ENCODE measurements at places on chromosomes 4 and X.
A peak's percentile ranks its signal among the peaks of the same experiment; 100 is the strongest.

GRCh38 chr4:142983065-142983464, 137.0 kb upstream of the INPP4B start:
- no peak for DNase-seq

DNA sequence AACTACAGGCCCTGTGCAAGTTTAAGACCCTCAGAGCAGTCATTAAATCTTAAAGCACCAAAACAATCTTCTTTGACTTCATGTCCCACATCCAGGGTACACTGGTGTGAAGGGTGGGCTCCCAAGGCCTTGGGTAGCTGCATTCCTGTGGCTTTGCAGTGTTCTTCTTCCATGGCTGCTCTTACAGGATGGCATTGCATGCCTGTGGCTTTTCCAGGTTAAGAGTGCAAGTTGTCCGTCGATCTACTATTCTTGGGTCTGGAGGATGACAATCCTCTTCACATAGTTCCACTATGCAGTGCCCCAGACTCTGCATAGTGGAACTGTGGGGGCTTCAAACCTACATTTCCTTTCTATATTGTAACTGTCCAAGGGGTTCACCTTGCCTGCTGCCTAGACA, 494.5 kb downstream of the CFAP47 start:
- DNase-seq: no peak

DNA sequence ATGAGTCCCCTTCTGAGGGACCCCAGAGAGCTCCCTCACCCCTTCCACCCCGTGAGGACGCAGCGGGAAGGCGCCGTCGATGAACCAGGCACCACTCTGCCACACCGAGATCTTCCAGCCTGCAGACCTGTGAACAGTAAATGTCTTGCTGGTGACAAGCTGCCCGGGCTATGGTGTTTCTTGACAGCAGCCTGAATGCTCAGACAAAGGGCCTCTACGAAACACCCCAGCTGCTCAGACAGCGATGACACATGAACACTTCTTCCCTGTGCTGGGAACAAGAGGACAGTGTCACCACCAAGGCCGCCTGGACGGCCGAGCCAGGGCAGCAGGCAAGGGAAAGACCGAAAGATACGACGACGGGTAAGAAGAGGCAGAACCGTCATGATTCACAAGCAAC, 30.6 kb upstream of the GTPBP6 start:
- no peak for DNase-seq

- DNase-seq: no peak
Observed at GRCh38 chr4:6262847-6263487, 6.7 kb upstream of the WFS1 start.

DNA sequence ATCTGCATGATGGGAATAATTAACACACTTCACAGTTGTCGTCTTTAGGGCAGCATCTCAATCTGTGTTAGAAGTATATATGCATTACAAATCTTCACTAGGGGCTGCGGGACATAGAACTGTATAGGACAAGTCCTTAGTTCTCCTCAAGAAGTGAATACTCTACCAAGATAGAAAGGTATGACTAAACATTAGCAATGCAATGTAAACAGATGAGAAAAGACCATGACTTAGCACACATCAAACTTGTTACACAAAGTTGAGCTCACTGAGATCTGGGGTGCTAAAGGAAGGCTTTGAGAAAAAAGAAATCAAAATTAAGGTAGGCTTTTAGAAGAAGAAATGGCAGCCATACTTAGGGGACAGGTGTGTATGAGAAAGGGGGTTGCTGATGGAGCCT, 182.1 kb upstream of the MAP3K15 start:
- no peak for DNase-seq

DNA sequence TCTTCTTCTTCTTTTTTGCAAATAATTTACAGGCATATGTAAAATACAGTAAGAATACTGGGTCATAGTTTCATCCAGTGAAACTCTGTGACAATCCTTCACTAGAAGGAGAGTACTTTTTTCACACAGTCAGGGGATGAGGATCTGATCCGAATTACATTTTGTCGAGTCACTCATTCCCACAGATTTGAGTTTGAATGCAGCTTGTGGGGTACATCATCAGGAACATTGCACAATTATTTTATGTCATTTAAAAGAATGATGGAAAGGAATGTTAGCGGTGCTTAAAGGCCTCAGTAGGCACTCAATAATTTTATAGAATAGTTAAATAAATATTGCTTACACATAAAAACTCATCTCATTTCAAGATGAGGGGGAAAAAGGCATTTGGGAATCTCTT, 88.6 kb downstream of the CHRNA9 start:
- no peak for DNase-seq

DNA sequence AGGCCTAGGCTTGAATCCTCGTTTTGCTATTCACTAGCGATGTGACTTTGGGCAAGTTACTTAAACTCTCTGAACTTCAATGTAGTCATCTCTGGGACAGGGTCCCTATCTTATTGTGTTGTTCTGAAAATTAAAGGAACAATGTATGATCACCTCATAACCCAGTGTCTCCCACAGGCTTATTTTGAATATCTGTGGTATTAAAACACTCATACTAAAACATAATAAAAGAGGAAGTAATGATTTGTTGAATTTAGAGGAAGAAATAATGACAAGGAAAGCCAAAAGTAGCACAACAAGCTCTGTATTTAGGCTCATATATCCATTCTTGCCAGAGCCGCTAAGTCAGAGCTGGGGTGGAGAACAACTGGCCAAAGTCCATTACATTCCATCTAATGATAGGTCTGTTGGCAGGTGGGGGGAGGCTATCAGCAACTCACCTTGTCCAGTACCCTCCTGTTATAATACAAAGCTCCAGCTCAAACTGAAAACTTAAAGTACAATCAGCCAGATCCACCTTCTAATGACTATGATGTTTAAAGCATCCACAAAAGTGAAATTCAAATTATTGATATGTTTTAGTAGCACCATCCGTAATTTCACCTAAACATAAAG, 64.5 kb upstream of the LSM6 start:
- DNase-seq: no peak

- DNase-seq: no peak
Observed at GRCh38 chr4:112510291-112511092, 5.5 kb downstream of the NEUROG2 start.

DNA sequence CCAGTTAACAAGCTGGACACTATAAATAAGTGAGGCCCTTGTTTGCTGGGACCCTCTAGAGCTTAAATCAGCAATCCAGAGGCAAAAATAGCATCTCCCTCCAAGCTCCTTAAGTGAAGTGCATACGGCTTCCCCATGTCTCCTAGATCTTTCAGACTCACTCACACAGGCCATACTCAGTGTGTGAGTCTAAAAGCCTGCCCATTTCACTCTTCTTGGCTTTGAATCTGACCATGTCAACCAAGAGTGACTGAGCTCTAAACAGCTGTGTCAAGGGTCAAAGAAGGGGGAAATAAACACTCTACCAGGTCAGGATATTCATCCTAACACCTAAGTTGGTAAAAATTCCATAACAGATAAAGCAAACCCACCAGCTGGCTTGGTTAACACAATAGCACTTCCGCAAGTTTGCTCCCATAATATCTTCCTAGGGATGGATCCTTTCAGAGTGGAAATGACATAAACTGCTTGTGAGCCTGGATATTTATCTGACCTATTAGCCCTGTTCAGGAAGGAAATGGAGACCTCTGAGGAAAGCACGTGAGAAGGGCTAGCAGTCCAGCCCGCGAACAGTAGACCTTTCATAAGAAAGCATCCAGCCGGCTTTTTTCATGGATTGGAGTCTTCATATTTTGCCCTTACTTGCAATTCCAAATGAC, 65.6 kb downstream of the MID1 start:
- DNase-seq: no peak

DNA sequence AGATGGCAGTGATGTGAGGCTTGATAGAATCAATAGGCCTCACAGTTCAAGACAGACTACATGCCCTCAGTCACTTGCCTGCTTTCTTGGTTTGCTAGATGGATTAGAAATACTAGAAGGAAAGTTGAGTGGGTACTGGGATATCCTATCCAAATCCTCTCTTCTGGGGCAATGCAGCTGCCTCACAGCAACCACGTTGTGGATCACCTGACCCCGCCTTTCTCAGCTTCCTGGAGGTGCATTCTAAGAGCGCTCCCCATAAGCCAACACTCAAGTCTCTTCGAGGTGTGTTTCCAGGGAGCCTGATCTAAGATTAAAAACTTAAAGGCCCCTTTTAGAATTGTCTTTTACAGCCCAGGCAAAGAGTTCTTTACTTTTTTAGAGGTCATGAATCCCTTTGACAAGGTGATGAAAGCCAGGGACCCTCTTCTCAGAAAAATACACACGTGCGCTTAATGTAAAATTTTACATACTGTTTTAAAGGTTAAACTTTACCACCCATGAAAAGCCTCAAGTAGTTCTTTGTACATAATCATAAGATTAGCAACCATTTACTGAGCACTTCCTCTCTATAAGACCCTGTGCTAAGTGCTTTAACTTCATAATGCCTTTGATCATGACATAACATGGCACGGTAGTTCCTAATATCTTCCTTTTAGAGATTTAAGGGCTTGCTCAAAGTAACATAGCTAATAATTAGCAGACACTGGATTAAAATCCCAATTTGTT, 840 bp upstream of the RPL34 start:
- DNase-seq: no peak

DNA sequence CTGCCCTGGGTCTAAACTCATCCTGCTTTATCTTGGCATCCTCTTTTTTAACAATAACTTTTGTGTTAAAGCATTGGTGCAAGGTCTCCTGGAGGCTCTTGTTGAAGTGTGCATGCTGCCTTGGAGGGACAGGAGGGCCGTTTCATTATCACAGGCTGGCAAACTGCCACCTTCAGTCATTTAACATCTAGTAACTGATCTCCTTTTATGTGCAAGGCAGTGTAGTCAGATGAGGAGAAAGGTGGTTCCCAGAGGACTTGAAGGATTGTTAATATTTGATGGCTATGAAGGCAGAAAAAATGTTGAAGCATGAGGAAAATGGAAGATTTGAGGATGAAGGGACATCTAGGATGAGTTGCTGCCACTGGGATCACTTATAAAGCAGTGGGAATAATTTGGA, 439.4 kb downstream of the RAPGEF2 start:
- no peak for DNase-seq

GRCh38 chrX:9690046-9690445, 75.6 kb downstream of the GPR143 start:
- no peak for DNase-seq

DNA sequence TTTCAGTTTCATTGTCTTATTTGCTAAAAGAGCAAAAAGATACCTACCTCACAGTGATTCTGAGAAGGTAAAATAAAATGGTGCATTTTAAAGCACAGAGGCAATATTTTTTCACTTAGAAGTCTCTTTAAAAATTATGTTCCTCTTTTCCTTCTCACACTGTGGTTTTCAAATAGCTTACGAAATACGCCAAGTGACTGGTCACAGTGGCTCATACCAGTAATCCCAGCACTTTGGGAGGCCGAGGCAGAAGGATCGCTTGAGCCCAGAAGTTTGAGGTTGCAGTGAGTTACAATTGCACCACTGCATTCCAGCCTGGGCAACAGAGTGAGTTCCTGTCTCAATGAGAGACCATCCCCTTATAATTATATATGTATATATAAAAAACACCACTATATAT, 372.6 kb downstream of the FBXO8 start:
- no peak for DNase-seq

DNA sequence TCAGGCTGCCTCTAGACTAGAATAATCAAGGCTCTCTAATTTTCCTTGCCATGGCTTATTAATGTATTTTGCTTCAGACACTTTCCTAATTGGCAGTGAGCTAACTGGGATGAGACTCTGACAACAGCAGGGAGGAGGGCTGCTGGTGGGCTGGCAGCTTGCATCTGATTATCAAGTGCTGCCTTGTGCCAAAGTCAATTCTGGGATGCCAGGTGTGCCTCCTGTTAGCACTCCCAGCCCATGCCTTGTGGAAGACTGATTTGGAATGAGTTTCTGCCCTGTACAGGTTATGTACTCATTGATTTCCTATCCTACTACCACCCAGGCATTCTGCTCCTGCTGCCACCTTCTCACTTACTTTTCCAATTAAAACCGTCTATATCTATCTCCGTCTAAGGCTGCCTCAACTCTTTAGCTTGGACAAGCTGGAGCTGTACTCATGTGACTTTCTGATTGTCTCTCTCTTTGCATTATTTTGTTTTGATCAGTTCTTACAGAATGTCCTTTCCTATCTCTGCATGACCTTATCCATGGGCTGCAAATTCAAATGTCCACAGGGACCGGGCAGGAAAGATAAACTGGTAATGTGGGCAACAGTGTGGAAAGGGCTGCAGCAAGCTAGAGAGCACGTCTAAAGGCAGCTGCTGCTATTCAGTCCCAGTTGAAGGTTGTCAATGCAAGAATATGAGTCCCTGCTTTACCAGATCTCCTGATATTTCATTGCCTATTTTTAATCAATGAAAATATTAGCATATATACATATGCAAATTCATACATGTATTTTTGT, 112.6 kb downstream of the GABRA2 start:
- no peak for DNase-seq

DNA sequence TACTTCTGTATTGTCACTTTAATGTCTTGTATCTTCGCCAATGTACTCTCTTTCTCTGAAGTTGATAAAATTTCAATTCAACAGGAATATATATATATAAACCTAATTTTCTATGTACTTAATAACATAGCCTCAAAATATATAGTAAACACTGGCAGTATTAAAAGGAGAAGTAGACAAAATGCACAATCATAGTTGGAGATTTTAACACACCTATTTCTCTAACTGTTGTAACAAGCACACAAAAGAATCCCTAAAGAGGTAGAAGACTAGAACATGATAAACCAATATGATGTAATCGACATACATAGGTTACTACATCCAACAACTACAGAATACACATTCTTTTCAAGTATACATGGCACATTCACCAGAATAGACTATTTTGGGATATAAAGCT, 65.5 kb downstream of the ZNF81 start:
- no peak for DNase-seq

GRCh38 chrX:4547213-4547836, 833.9 kb upstream of the PRKX start:
- DNase-seq: peak; percentile 5

DNA sequence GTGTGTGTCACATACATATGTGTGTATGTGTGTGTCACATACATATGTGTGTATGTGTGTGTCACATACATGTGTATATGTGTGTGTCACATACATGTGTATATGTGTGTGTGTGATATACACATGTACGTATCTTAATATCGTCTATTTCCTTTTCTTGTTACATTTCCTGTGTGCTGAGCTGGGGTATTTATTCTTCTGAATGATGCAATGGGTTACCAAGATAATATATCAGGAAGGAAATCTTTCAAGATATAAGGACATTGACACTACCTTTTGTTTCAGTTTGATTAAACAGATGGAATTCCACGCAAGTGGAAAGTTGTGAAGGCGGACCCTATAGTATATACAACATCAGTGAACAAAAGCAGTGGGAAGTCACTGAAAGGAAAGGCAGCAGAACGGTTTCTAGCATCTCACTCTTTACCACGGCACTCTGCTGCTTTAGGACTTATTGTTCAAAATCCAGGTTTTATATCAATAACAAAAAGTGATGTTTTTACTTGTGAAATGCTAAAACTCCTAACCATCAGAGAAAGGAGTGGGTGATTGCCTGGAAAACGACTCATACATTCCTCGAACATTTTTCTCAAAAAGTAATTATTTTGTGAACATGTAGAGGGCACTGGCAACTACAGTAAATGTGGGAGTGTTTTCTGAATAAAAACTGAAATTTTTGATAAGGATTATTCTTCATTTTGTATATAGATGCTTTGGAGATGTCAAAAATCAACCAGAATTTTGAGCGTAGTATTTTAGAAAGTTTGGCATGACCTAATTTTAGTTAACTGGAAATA, 43.1 kb upstream of the IL21 start:
- peak; percentile 18 for DNase-seq

- DNase-seq: no peak
Observed at GRCh38 chr4:167111622-167112021, 122.7 kb downstream of the SPOCK3 start.
